Immature natural killer cell (primary cell): ENCODE measurements at places on chromosomes 1 and 21.
A peak's percentile ranks its signal among the peaks of the same experiment; 100 is the strongest.

DNA sequence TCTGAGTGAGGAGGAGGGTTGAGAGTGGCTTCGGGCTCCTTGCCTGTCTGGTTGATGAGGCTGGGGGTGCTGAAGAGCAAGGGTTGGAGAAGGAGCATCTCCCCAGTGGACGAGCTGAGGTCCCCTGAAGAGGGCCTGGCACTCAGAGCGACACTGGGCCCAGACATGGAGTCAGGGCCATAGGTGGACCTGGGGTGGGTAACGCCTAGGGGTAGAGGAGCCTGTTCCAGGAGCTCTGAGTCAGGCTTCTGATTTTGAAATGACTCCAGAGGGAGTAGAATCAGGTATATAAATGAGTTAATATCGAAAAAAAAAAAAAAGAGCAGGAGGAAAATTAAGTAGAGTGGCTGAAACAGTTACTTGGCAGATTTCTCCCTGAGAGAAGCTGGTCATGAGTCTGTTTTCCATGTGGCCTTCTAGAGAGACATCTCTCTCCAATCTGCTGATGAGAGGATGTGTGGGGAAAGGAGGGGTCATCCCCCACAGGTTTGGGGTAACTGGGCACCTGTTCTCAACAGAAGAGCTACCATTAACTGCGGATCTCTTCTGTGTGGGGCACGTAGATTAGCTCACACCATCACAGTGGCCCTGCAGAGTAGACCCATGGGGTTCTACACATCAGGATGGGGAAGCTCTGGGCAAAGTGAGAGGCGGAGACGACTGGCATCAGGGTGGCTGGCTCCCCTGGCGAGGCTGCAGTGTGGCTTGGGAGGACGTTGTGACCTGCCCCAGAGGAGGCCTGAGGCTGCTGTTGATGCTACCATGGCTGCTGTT, 115.5 kb downstream of the DHRS3 start:
- no peak for DNase-seq

GRCh38 chr1:175287377-175287776, 94.8 kb upstream of the KIAA0040 start:
- DNase-seq, result no peak

GRCh38 chr1:246680190-246680589, 44.0 kb upstream of the SCCPDH start:
- no peak for DNase-seq

- peak; percentile 26 for DNase-seq
These were observed 726 bp upstream of the CYB5R1 start for GRCh38 chr1:202967684-202968281.

- no peak for DNase-seq
These were observed 92.8 kb downstream of the ITPKB start for GRCh38 chr1:226646026-226646869.

- no peak for DNase-seq
These were observed 1.2 kb upstream of the WNT3A start for GRCh38 chr1:228005511-228006033.

- DNase-seq, result no peak
These were observed 342.2 kb downstream of the OMA1 start for GRCh38 chr1:58204284-58204683.

DNA sequence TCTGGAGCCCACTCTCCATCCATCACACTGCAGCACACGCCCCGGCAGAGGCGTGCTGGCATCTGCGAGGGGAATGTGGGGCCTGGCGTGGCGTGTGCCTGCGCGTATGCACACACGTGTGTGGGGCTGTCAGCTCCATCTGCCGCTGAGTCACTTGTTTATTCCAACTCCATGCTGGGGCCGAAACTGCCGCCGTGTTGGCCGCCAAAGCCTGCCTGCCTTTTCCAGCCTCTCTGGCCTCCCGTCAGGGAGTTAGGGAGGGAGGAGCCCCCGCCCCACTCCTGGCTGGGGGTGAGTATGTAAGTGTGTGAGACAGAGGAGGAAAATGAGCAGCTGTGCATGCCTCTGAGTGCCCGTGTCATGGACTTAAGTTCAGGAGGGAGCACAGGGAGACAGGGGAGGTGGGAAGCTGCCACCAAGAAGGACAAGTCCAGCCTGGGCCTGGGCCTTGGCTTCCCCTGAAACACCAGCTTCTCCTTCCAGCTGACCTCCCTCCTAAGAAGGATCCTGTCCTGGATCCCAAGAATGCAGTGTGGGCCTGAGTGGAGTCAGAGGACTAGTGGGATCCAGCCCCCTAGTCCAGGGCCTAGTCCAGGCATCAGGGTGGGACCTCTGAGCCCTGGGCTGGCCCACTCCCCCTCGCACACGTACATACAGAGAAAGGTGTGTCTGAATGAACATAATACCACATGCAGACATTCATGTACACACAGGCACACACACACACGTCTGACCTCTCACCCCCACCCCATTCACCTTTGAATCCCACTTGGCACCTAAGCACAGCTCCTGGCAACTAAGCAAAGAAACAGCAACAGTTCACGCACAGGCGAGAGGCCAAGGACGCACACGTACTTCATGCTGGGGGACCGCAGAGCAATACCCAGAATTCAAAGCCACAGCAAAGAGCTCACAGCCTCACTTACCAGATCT, 24.7 kb downstream of the MEF2D start:
- DNase-seq, result no peak

- no peak for DNase-seq
These were observed 8.7 kb upstream of the CADM3 start for GRCh38 chr1:159162516-159163265.

DNA sequence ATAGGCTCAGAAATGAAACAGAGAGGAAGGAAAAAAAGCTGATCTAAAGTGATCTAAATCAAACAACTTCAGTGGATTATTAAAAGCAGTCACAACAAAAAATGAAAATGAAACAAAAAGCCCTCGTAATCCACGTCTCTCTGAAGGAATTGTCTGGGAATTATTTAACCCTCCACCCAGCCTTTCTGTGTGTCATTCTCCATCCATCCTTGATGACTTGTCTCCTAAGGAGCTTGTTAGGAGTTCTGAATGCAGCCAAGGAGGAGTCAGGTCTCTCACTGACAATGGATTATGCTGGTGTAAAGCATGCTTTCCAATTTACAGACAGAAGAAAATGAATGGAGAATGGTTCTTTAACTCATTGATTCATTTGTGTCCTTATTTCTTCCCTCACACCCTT, 359.3 kb upstream of the RUNX1 start:
- DNase-seq, result no peak

DNA sequence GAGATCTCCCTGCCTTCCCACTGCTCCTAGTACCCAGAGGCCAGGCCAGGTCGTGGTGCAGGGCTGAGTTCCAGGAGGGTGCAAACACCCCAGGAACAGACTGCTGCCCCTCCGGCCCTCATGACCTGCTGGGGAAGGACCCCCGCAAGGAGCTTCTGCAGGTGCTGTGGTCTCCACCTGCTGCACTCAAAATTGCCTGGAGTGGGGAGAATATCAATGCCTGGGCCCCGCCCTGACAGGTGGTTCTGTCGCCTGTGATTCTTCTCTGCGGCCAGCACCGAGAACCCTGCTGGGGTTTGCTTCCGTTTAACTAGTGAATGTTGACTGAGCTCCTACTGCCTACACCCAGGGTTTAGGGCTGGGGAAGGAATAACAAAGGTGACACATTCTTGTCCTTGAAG, 2.1 kb upstream of the TFF3 start:
- DNase-seq, result no peak

DNA sequence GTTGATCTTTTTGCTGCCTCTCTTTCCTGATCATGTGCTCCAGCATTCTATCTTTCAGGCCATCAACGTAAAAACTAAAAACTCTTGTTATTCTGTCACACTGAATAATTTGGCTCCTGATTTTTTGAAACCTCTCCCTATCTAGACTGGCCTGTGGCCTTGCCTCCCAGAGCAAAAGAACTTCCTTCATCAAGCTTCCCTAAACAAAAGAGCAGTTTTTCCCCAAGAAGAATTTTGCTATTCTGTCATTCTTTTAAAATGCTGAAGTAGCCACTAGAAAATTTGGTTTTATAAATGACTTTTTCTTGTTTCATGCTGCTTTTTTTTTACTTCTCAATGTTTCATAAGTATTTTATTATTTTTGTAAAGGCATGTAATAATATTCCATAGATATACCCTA, 37.1 kb upstream of the CR2 start:
- DNase-seq, result no peak

DNA sequence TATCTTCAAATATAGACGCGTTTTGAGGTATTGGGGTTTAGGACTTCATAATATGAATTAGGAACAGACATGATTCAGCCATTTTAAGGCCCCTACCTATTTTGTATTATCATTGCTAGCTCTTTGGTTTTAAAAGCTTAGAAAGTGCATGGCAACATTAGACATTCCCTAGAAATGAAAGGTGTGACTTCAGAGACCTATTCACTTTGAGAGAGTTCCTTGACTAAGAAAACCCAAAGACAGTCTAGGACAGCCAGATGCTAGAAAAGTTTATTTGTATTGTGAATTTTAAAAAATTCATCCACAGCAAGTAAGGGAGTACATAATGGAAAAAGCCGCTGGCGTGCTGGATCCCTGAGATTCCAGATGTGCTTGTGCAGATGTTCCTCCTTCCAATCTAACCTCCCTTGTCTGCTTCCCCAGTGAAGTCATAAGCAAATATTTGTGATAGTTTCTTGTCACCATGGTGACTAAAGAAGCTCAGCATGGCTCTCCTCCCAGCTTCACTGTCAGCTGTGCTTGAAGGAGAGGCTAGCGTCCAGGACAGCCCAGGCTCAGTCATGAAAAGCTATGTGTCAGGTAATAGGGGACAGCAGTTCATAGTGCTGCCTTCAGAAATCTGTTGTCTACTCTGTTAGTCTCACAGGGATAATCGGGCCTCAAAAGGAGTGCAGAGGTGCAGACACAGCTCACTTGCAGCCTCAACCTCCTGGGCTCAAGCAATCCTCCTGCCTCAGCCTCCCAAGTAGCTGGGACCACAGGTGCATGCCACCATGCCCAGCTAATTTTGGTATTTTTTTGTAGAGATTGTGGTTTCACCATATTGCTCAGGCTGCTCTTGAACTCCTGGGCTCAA, 34.8 kb downstream of the KPNA6 start:
- DNase-seq, result no peak

DNA sequence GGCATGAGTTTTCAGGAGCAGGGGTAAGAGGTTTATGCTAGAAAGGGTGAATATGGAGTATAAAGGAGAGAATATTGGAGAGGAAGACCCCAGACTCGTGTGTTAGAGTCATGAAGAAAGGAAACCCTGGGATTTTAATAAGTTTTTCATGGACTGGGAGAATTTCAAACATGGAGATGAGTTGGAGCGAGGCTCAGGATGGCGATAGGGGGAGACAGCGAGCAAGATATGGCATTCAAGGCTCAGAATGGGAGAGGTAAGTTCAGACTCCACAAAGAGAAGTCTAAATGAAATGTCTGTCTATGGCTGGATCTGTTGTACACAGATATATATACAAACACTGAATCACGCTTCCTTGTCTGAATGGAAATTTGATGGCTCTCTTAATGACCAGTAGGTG, 92.5 kb downstream of the LRRC40 start:
- no peak for DNase-seq

- no peak for DNase-seq
These were observed 462.1 kb downstream of the LMO4 start for GRCh38 chr1:87790756-87791155.

DNA sequence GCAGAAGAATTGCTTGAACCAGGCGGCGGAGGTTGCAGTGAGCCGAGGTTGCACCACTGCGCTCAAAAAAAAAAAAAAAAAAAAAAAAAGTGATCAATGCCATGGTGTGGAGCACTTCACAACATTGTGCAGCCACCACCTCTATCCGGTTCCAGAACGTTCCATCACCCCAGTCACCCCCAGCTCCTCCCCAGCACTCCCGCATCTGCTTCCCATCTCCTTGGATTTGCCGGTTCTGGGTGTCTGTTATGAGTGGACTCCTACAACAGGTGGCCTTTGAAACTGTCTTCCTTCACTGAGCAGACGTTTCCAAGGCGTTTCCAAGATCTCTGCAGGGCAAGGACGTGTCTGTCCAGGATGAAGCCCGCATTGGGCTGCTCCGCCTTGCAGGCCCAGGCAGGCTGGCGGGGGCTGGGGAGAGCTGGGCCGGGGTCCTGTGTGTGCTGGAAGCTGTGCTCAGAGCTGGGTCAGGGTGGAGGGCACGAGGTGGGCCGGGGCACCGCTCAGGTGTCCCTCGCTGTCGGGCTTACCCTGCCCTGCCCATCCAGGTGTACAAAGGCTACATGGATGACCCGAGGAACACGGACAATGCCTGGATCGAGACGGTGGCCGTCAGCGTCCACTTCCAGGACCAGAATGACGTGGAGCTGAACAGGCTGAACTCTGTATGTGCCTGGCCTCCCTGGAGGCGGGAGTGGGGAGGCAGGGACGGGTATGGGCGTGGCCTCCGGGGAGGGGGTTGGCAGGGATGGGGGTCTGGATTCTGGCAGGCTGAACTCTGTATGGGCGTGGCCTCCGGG, 14.9 kb upstream of the LRRC3 start:
- DNase-seq, result no peak

DNA sequence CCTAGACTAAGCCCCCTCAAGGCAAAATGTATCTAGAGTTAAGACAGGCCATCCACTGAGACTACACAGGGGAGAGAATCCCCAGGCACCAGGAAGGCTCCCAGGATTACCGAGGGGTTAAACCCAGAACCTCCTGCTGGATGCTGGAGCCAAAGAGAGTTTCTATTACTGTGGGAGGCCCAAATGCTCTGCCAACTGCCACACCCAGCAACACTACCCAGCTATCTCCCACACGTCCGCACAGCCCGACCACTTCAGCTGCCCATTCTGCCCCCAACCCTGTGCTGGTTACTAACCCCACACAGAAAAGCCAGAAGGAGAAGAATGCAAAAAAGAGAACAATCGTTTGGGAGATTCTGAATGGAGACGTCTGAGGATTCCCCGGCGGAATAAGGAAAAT, 63.6 kb downstream of the CD46 start:
- DNase-seq, result no peak

GRCh38 chr1:58316141-58316540, 230.4 kb downstream of the OMA1 start:
- no peak for DNase-seq

- DNase-seq, result no peak
These were observed 16.3 kb upstream of the PIGC start for GRCh38 chr1:172460177-172460576.

DNA sequence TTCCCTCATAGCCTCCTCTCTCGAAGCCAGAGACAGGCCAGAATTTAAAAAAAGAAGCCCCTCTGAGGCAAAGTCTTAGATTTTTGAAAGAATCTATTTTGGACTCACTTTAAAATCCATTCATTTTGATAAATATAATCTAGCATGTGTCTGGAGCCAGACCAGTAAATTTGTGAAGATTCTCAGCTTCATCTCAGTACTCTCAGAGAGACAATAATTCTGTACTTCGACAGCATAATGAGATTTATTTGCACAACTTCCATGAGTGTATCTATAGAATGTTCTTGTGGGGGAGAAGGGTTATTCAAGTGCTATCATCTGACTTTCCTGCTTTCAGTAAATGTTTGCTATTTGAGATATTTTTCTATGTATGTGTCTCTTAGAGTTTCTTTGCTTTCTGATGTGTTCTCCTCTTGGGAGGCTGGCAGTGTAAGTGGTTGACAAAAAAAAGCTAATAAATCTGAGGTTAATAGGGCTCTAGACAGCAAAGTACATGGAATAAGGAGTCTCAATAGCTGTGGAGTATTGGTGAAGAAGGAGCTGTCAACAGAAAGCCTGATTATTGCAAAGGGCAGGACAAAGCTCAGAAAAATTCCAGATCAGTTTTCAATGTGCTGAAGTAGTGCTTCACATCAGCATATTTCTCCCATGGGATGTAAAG, 223.0 kb downstream of the PTBP2 start:
- DNase-seq, result no peak
